ENCODE measurements at places on chromosomes 1 and 21. TPM values are rescaled to one million over a fixed set of nuclear protein-coding genes. Genes with fewer than 3 reads are reported as not detected.

The LCE2A gene
- total RNA-seq = not detected

The FCRLB gene
- 3.8 TPM for total RNA-seq

The FAM151A gene
- not detected for total RNA-seq

The VAV3 gene
- 32.1 TPM for total RNA-seq

The NLRP3 gene
- 1.4 TPM for total RNA-seq

The ASCL5 gene
- total RNA-seq = not detected

The CD58 gene
- total RNA-seq = 47.1 TPM

The KRTAP7-1 gene
- total RNA-seq = not detected

The ADCY10 gene
- 0.15 TPM for total RNA-seq

The ZNF281 gene
- total RNA-seq = 23.3 TPM

The C4BPB gene
- total RNA-seq = not detected

The CELA3A gene
- total RNA-seq = not detected

The ERG gene
- total RNA-seq = not detected

The OR2T33 gene
- total RNA-seq = not detected

The TBX15 gene
- 0.15 TPM for total RNA-seq

The TMEM51 gene
- total RNA-seq = 0.30 TPM

The CTH gene
- total RNA-seq = 3.9 TPM

The AGO4 gene
- 19.1 TPM for total RNA-seq

The PERM1 gene
- total RNA-seq = not detected

The NEGR1 gene
- total RNA-seq = not detected

The TNFSF18 gene
- total RNA-seq = not detected

The UBIAD1 gene
- total RNA-seq = 28.1 TPM

The FAM177B gene
- total RNA-seq = 19.9 TPM

The FAAP20 gene
- total RNA-seq = 73.0 TPM

The MYBPHL gene
- total RNA-seq = not detected

The TFF2 gene
- not detected for total RNA-seq

The LRRC3 gene
- total RNA-seq = 3.8 TPM

The ATP1A4 gene
- total RNA-seq = not detected

The CELA3B gene
- total RNA-seq = not detected

The INSRR gene
- not detected for total RNA-seq

The CDC7 gene
- total RNA-seq = 7.4 TPM

The CYP4A22 gene
- not detected for total RNA-seq

The CDC20 gene
- 1.1 TPM for total RNA-seq

The SOD1 gene
- 81.4 TPM for total RNA-seq
